ENCODE measurements at places on chromosomes 12 and 14.

DNA sequence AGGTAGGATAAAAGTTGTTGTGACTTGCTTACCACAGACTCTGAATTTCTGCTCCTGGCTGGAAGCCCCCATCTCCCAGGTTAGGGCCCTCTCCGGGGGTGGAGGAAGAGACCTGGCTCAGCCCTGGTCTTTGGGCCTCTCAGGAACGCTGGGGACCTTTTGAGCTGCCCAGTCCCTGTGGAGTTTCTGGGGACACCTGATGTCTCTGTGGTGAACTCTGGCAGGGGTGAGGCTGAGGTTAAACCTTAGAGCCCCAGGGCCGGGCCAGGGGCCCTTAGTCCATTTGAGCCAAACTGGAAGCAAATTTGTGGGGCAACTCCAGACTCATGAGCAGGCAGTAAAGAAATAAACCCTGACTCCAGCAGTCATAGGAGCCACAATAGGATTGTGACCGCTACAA, 112.1 kb downstream of the ADGRD1 start:
- no peak for DNase-seq

DNA sequence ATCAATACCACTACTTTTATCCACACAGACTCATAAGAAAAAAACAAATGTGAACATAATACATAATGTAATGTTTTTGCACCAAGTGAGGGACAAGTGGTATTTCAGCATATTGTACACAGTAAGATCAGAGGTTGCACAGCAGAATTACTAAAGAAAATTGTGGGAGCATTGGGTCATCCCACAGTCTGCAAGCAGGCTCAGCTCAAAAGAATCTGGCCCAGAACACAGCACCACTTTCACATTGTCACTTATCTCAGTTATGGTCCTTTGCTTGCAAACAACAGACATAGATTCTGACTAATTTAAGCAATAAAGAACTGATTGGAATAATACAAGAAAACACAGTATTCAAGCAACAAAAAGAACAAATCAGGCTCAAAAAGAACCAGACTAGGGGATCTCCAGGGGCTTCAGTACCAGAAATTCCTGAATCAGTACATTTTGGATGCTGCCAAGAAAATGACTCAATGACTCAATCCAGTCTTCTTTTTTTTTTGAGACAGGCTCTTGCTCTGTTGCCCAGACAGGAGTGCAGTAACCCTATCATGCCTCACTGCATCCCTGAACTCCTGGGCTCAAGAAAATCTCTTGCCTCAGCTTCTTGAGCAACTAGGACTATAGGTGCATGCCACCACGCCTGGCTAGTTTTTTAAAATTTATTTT, 42.9 kb upstream of the EEA1 start:
- DNase-seq: no peak

GRCh38 chr12:87801860-87802720, 227.1 kb downstream of the C12orf50 start:
- no peak for DNase-seq

DNA sequence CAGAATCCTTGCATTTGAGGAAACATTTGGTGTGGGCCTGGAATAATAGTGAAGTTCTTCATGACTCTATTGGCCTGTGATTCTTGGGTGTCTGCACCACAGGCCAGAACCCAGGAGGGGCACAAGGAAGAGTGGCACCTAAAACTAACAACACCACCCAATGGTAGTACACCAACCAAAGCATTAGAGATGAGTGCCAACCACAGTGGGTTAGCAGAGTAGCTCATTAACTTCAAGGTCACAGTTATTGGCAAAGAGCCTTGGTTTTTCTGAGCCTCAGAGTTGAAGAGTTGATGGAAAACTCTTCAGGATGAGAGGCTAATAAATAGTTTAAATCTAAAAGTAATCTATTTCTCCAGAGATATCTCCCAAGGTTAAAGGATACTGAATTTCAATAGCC, 57.0 kb downstream of the HELB start:
- no peak for DNase-seq

GRCh38 chr12:57543581-57543980, 3.4 kb downstream of the DCTN2 start:
- DNase-seq: no peak

- DNase-seq: no peak
Measured at GRCh38 chr14:52596861-52597260, 44.2 kb downstream of the GPR137C start.

DNA sequence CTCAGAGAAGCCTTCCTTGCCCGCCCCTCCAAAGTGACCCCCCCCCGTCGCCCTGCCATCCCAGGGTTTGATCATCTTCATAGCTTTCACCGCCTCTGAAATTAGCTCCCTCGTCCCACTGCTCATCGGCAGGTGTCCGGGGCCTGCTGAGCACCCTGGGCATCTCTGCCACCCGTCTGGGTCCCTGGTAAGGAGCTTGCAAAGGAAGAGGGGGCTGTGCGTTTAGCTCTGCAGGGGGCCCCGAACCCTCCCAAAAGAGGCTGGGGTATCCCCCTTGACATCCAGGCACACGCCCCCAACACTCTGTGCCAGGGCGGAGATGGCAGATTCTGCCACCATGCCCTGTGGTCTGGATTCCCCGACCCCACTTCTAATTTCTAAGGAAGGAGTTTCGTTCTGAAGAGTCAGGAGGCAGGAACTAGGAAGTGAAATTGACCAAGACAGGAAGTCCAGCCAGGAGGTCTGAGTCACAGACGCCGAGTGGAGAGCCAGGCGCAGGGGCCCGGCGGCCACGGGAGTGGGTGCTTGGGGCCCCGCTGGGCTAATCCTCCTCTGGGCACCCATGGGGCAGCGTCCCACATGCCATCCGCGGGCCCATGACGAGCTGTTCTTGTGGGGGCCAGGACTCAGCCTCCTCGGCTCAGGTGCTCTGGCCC, 95.7 kb downstream of the RFLNA start:
- no peak for DNase-seq

DNA sequence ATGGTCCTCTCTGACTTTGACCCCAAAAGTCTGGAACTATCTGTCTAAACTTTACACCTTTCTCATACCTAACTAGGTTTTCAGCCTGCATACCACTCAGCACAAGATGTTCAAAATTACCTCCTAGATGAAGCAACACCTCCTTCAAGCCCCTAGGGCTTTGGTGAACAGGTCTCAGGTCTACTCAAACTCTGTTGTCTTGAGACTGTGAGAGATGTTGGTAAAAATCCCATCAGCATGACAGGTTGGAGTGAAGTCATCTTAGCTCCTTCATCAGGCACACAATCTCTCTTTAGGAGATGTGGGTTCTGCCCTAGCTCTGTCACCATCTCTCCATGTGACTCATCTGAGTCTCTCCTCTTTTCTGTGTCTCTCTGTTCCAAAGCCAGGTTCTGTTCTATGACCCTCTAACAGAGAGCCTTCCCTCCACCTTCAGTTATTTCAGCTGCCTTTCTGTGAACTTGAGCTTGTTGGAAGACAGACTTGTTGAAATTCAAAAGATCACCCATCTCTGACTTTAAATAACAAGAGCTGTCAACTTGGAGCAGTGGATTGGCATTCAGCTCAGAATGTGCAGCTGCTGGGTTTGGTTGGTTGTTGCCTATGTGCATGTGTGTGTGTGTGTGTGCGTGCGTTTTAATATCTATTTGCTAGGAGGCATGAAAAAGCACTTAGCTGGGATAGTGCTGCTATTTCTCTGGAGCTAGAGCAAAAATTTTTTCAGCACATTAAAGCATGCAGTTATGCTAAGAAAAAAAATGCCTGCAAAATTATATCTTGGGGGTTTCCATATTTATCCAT, 130.7 kb downstream of the CRACR2A start:
- DNase-seq: no peak

- DNase-seq: no peak
Measured at GRCh38 chr14:52455291-52456088, 96.8 kb downstream of the TXNDC16 start.

DNA sequence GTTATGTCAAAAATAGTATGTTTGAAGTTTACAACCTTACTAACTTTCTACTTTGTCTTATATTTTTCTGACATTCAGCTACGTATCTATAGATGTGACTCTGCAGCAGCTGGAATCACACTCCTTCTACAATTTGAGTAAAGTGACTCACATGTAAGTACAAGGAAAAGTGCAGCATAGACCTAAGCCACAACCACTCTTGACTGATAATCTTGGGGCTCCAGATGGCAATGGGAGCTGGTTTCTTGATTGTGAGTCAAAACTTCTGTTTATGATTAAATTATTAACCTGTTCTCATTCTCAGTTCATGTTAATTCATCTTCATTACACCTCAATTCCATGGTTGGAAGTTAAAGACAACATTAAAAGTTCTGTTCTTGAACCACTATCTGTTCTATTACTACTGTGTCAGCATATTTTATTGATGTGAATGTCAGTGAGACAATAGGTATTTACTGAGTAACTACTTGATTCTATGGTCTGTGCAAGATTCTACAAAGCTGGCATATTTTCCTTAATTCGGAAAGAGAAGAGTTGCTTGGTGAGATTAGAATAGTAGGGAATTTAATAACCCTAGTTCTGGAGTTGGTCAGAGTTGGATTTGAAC, 112.9 kb downstream of the TSHR start:
- no peak for DNase-seq

DNA sequence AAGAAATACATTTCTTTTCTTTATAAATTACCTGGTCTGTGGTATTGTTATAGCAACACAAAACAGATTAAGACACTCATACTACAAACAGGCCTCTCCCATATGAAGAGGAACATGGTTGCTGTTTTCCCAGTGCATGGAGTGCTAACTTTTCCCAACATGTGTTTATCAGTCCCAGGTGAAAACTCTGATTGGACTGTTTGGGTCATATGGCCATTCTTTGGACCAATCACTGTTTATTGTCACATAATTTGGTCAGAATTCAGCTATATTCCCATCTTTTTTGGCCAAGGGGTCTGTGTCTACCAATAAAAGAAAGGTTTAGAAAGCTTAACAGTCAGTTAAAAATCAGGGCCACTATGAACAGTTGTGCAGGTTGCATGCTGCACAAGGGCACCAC, 35.4 kb upstream of the CCDC60 start:
- DNase-seq: no peak

GRCh38 chr12:46265734-46266133, 3.1 kb downstream of the SLC38A1 start:
- DNase-seq: no peak

- DNase-seq: no peak
Measured at GRCh38 chr12:110005319-110005973, 6.2 kb downstream of the ANKRD13A start.

DNA sequence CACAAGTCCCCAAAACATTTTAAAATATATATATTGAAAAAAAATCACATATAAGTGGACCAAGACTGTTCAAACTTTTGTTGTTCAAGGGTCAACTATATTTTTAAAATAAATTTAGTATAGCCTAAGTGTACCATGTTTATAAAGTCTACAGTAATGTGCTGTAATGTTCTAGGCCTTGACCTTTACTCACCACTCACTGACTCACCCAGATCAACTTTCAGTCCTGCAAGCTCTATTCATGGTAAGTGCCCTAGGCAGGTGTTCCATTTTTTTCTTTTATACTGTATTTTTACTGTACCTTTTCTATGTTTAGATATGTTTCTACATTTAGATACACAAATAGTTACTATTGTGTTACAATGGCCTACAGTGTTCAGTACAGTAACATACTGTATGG, 23.4 kb upstream of the TMTC1 start:
- no peak for DNase-seq

GRCh38 chr12:90036637-90037036, 328.0 kb upstream of the ATP2B1 start:
- no peak for DNase-seq

DNA sequence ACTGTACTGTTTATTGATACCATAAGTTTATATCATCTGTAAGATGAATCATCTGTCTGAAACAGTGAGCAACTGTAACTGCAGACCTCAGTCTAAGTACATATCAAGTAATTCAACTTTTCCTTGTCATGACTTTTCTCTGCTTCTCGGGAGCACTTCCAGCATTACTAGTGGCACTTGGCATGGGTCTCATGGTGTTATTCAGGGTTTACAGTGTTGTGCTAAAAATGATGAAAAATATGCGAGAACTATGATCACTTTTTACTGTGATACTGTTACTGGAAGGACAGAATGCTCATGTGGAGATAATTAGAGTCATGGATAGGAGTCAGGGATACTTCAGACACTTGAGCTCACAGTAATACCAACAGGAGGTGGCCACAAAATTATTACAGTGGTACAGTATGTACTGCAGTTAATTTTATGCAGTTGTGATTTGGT, 8.3 kb downstream of the KTN1 start:
- no peak for DNase-seq

GRCh38 chr14:93654599-93654998, 133.7 kb downstream of the PRIMA1 start:
- no peak for DNase-seq

DNA sequence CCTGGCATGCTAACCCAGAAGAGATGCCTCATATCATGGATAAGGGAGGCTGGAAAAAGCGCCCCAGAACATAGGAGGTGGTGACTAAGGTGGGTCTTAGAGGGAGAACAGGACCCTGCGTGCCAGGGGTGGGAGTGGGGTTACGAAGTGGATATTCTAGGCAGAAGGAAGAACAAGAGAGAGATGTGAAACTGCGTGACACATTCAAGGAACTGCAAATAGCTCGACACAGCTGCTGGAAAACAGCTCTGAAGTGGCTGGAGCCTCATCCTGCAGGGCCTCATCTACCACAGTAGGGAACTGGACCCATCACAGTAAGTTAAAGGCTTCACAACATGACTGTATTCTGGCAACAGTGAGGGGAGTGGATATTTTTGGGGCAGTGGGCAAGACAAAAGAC, 61.1 kb downstream of the RNF34 start:
- DNase-seq: no peak

- no peak for DNase-seq
Measured at GRCh38 chr14:92446771-92447170, 66.8 kb upstream of the RIN3 start.

GRCh38 chr12:100427078-100427477, 46.6 kb upstream of the NR1H4 start:
- DNase-seq: no peak

- DNase-seq: no peak
Measured at GRCh38 chr12:94127239-94128131, 20.9 kb upstream of the PLXNC1 start.

DNA sequence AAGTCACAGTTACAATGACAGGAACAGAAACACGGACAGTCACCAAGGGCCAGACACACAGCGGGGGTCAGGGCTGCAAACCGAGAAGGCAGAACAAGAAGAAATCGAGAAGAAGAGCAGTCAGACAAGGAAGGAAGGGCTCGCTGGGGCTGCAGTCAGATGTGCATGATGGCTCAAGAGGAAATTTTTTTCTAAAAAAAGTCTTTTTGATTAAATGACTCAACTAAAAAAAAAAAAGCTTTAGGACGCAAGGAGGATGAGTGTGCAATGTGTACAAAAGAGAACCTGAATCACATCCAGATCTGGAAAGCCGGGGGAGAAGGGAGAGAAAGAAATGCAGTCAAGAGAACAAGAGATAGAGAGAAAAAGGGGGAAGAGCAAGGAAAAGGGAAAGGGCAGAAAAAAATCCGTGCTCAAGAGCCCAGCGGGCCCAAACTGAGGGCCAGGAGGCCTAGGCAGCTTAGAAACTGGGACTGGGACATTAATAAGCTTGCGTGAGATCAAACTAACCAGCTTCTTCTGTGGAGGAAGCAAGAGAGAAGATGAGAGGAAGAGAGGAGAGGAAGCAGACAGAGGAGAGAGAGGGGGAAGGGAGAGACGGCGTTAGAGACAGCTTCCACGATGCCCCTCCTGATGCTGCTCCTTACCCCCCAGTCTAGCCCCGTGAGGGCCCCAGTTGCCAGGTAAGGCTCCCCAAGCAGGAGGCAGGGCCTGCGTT, 6.7 kb downstream of the IFFO1 start:
- no peak for DNase-seq

All from stimulated activated CD8-positive, alpha-beta memory T cell treated with anti-CD3 and anti-CD28 coated beads, Interleukin-7, amount 100 ng/mL, for 1 hour (primary cell).